ENCODE measurements at places on chromosomes 16 and 17.

- no peak for DNase-seq
These were observed 4.2 kb downstream of the C16orf90 start for GRCh38 chr16:3490911-3491629.

- DNase-seq, result no peak
These were observed 15.1 kb downstream of the TIMM22 start for GRCh38 chr17:1011760-1012735.

- DNase-seq, result no peak
These were observed 24.0 kb downstream of the ADGRG5 start for GRCh38 chr16:57566436-57566835.

DNA sequence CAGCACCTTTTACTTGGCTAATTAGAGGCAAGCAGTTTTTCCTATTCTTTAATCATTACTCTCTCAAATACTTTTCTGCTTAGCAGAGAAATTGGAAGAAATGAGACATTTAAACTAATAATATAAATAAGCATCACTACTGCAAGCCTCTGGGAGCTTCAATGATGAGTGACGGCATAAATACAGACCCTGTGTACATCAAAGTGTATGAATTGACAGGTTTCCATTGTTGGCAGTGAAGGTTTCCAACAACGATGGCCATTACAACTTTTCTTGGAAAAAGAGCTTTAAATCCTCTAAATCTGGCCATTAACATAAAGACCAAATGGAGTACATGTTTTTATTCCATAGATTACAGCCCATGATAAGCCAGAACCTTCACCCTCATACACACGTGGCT lies 39.4 kb upstream of the CACNG5 start:
- no peak for DNase-seq

DNA sequence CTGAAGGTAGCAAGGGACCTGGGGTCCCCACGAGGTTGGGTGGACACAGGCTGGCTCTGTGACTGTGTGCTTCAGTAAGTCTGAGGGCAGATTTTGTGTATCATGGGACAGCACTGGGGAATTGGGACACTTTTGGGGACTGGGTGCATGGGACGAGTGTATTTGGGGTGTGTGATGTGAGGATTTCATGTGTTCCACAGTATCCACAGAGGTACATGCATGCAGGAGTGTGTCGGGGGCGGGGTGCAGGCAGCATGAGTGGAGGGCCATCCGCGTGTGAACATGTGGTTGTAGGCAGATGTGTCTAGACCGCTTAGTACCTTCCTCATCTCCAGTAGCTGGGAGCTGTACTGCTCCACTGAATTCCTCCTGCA lies 1.1 kb upstream of the DLX3 start:
- no peak for DNase-seq

DNA sequence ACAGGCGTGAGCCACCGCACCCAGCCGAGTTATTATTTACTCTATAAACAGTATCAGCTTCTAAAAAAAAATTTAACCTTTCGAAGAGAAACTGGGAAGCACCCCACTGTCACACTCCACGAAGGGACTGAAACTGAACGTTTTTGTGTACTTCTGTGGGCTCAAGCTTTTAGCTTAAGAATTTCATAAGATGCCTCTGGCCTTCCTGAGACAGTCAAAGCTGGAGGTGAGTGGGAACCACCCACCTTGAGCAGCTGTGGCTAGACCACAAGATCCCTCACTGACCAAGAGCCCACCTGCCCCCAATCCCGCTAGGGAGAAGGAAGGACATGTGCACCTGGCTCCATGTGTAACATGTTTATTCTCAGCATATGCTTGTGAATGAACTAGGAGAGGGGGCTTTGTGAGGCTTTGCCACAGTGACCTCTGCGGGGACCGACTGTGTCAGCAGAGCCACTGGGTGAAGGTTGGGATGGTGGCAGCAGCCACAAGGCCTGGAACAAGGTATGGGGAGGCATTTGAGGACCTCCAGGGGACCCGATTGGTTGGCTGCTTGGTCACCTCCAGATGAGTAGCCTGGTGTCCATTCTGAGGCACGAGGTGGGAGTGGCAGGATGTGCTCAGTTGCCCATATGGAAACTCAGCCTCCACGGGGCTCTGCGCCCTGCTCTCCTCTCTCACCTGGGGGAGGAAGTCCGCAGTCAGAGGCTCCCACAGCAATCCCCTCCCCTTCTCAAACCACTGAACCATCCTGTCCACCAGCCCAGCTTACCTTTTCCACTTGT lies 4.8 kb downstream of the DPEP3 start:
- DNase-seq, result no peak

DNA sequence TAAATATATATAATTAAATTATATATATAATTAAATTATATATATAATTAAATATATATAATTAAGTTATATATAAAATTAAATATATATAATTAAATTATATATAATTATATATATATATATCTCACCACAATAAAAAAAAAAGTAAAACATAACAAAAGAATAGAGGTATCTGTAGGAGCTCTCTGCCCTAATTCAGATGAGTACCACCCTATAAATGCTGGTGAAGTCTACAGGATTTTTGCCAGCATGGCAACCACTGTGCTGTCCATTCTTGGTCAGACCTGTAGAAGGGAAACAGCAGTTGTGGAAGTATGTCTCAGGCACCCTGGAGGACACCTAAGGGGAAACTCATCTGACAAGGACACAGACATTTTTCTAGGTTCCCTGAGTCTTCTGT lies 259.7 kb downstream of the PRKCA start:
- no peak for DNase-seq

GRCh38 chr16:24853830-24854229 lies 8.1 kb downstream of the SLC5A11 start:
- no peak for DNase-seq

DNA sequence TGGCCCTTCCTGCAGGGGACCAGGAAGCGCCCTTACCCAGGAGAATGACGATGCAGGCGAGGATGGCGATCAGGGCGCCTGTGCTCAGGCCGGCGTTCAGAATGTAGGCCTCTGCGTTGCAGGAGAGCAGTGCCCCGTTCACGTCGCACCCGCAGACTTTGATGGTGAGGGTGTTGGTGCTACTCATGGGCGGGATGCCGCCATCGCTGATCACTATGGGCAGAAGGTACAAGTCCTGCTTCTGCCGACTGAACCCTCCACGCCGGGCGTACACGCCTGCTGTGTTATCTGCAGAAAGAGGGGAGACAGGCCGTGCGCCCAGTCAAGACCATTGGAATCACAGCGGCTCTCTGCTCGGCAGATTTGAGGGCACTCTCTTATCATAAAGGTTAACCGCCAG lies 171.1 kb downstream of the CDH11 start:
- no peak for DNase-seq

Measured in HL-60 (cell line).